Dorsolateral prefrontal cortex (tissue), 122 donors: ENCODE measurements at places on chromosomes 13 and 19.

DNA sequence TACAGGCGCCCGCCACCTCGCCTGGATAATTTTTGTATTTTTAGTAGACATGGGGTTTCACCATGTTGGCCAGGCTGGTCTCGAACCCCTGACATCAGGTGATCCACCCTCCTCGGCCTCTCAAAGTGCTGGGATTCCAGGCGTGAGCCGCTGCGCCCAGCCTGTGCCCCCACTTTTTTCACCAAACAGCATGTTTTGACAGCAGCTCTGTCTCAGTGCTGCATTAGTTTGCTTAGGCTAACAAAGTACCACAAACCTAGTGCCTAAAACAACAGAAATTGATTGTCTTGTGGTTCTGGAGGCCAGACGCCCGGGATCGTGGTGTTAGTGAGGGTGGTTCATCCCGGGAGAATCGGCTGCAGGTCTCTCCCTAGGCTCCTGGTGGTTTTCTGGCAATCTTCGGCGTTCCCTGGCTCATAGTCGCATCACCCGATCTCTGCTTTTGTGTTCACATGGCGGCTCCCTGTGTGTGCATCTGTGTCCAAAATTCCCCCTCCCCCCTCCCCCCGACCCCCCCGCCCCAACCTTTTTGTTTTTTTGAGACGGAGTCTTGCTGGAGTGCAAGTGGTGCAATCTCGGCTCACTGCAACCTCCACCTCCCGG is 30.0 kb downstream of the MYH14 start:
- DNase-seq: no peak

GRCh38 chr19:6476155-6476895 is 5.3 kb downstream of the DENND1C start:
- peak; percentile 68 for DNase-seq

GRCh38 chr13:99501848-99502301 is 603 bp downstream of the TM9SF2 start:
- peak; percentile 45 for DNase-seq

DNA sequence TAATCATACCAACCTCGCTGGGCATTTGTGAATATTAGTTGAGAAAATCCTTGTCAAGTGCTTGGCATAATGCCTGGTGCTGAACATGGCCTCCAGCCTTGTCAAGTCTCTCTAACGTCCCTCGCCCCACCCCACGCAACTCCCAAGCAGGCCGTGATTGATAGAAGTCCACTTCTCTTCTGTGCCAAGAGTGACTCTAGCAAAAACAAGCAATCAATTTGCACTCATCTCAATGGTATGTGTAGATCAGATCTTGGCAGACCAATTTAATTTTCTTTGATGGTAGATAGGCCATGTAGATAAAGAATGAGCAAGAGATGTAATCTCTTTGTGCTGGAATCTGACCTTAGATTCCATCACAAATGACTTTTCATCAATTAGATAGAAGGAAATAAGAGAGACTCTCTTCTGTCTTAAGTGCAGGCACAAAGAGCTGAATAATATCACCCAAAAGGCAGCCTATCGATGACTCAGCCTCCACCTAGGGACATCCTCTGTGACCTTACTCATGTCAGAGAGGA is 31.0 kb upstream of the KATNAL1 start:
- DNase-seq: no peak

- DNase-seq: no peak
Observed at GRCh38 chr13:40231751-40232150, 434.7 kb downstream of the FOXO1 start.

GRCh38 chr13:46296921-46297320 is 85.2 kb downstream of the LRRC63 start:
- no peak for DNase-seq
